ENCODE measurements at places on chromosomes 11 and 22.

- no peak for DNase-seq
Observed at GRCh38 chr22:44489817-44490216, 8.2 kb downstream of the RTL6 start.

DNA sequence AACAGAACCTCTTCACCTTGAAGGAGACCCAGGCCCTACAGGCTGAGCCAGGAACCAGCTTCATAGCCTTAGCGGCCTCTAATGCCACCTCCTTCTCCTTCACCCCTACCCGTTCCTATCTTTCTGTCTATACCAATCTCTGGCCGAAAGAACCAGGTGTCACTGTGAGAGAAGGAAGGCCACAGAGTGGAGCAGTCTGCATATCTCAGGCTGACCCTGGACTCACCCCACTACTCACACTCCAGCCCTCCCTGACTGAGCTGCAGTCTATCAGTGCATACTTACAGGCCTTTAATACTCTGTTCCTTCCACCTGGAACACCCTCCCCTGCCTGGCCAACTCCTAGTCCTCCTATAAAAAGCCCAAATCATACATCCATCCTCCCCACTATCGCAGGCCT is 32.7 kb downstream of the ARAP1 start:
- DNase-seq, result no peak

- DNase-seq, result peak; percentile 71
Observed at GRCh38 chr11:36564376-36565030, 3.3 kb upstream of the RAG1 start.

- no peak for DNase-seq
Observed at GRCh38 chr11:119803139-119803538, 74.1 kb upstream of the NECTIN1 start.

DNA sequence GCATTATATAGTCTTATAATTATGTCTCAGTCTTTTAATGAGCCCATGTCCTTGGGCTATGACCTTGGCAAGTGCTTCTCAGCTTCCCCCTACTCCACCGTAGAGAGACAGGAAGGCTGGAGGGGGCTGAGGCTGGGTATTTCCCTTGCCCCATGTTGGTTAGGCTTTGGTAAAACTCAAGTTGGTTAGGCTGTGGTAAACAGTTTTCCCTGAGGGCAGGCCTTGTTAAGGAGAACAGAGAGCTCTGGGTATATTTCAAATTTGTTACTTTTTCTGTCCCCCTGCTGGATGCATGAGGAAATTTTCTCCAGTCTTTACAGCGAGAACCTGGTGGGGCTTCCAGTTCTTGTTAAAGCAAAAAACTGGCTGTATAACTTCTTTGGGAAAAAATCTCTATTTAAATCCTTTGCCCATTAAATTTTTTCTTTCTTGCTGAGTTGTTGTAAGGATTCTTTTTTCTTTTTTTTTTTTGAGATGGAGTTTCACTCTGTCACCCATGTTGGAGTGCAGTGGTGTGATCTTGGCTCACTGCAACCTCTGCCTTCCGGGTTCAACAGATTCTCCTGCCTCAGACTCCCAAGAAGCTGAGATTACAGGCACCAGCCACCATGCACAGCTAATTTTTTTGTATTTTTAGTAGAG is 12.2 kb upstream of the DCHS1 start:
- DNase-seq, result peak; percentile 43

- DNase-seq, result peak; percentile 48
Observed at GRCh38 chr22:36486619-36487384, 5.4 kb upstream of the TXN2 start.

DNA sequence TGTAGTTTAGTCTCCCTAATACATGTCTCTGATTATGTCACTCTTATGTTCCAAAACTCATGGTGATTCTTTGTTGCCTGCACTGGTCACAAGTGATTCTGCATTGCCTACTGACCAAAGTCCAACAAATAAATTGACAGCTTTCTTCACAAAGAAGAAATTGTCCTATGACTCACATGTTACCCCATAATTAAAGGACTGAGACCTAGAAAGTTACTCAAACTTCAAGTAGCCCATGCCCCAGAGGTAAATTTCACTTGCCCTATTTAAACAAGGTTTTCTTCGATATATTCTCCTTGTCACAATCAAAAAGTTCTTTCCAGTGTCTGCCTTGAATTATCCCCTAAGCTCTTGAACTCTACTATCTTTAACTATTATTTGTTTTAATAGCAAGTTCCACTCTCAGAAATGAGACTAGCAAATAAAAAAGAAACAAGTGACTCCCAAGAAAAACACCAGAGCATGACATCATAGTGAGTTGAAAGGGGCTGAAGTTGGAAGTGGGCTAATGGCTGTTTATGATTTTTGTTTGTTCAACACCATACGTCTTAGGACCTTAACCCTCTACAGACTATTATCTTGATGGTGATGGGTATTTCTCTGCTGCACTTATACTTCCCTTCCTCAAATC is 94.5 kb upstream of the BLID start:
- peak; percentile 60 for DNase-seq

- DNase-seq, result peak; percentile 79
Observed at GRCh38 chr11:61273178-61274078, 21.7 kb downstream of the VWCE start.

GRCh38 chr11:40037005-40037404 is 1422.4 kb downstream of the LRRC4C start:
- DNase-seq, result no peak

- DNase-seq, result no peak
Observed at GRCh38 chr11:103903621-103904323, 132.7 kb upstream of the DDI1 start.

DNA sequence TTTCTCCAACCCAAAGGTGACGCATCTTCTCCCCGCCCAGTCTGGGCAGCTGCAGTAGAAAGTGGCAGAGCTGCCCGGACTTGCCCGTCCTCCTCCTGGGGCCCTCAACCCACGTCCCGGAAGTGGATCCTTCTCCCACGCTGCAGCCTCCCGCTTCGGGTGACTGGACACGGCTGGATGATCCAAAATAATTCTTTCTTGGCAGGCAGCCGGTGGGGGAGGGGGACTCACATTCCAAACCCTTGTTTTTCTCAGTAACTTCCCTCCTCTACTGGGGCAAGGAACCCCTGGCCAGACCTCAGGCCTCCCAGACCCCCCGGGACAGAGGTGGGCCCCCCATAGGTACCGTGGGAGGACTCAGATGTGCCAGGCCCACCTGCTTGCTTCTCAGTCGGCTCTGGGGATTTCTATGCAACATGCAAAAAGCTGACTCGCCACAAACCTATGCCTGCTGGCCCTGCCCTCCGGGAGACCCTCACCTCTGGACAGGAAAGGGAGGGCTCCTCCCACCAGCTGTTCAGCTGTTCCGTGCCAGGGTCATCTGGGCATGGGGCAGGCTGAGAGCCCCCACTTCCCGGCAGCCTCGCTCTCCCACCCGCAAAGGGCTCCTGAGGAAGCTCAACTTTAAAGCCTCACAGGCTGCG is 1.4 kb downstream of the PLXNB2 start:
- DNase-seq, result peak; percentile 98

- no peak for DNase-seq
Observed at GRCh38 chr11:95517453-95517852, 272.1 kb downstream of the FAM76B start.

GRCh38 chr22:39434243-39434653 is 22.6 kb upstream of the MGAT3 start:
- no peak for DNase-seq

DNA sequence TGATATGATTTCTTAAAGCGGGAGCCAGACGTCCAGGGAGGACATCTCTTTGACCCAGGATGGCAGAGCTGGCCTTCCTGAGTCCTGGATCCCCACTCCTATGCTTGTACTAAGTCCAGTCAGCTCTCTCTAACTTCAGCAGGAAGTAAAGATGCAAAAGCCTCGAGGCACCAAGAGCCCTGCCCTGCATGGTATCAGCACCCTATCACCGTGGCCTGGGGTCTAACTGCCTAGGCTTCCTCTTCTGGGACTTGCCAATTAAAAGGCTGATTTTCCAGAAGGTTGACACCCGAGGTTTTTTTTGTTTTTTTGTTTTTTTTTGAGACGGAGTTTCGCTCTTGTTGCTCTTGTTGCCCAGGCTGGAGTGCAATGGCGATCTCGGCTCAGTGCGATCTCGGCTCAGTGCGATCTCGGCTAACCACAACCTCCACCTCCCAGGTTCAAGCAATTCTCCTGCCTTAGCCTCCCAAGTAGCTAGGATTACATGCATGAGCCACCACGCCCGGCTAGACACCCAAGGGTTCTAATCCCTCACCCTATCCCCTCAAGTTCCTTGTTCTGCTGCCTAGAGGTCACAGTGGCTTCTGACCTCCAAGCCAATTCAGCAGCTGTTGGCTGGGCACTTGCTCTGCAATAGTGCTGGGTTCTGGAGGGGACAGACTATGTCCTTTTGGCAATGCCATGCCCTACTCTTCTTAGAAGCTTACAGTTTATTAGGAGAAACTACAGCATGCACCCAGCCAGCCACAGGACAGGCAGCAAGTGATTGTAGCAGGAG is 50.6 kb upstream of the FTH1 start:
- DNase-seq, result no peak

GRCh38 chr11:67272327-67273259 is 6.3 kb downstream of the GRK2 start:
- no peak for DNase-seq

DNA sequence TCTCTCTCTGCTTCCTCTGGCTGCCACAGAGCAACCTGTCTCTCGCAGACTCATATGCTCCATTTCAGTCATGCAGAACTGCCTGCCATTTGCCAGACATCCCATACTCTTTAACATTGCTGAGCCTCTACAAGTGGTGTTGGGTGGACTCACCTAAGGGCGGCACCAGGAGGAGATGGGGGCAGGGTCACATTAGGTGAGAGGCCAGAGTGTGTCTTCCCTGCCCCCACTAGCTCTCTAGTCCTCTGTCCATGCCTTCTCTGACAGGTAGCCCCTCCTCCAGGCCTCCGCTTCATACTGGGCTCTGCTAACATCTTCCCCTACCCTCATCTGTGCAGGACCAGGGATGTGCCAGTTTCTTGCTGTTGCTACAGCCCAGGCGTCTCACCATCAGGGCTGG is 366.3 kb downstream of the TENM4 start:
- DNase-seq, result no peak

- no peak for DNase-seq
Observed at GRCh38 chr11:124938970-124939369, 3.1 kb upstream of the HEPACAM start.

DNA sequence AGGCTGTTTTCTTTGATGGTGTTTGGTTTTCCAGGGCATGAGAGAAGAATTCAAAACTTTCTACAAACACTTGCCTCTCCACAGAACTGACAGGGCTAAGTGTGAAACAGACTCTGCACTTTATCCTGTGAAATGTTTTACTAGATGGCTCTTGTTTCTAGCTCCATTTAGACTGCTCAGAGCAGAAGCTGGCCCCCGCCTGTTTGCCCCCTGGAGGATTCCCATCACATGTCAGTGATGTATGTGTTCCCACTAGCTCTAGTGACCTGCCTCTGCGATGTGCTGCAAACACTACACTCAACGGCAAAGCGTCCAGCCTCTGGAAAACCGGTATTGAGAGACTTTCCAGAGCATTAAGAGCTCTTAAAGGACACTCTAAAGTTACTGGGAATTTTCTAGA is 41.4 kb upstream of the PCF11 start:
- no peak for DNase-seq

GRCh38 chr22:46105494-46106278 is 44.6 kb upstream of the PPARA start:
- peak; percentile 89 for DNase-seq

- DNase-seq, result peak; percentile 14
Observed at GRCh38 chr11:47688111-47688510, 27.1 kb downstream of the AGBL2 start.

DNA sequence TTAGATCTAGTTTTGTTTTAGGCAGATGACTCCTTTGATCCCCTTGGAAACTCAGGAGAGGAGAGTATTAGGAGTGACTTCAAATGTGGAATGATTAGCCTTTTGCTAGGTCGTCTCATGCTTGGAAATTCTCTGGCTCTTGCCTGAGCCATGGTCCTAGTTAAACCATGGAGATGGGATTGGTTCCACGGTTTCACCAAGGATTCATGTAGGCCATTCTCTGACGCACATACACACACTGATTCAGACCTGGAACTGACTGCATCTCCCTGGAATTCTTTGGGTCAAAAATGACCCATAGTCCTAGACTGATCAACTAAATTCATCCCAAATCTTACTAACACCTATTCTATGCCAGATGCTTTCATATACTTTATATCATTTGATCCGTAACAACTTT is 56.5 kb downstream of the POLD3 start:
- no peak for DNase-seq

- DNase-seq, result no peak
Observed at GRCh38 chr11:36389811-36390210, 93.7 kb downstream of the PRR5L start.

- no peak for DNase-seq
Observed at GRCh38 chr11:122175306-122175705, 59.3 kb upstream of the BLID start.

DNA sequence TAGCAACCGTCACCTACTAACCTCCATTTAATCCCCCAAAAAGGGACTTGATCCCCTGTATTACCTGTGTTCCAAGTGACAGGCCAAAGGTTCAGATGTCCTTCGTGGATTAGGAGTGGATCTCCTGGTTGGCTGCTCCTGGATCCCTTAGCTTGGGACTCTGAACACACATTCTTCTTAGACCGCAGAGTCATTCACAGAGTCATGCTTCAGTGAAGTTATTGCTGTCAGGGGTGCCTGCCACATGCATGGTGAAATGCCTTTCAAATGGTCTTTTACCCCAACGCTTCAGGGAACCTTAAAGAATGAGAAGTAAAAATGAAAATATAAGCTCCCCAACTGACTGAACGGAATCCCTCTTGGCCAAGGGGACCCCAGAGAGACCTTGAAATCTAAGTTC is 49.1 kb downstream of the ADAMTS8 start:
- no peak for DNase-seq

DNA sequence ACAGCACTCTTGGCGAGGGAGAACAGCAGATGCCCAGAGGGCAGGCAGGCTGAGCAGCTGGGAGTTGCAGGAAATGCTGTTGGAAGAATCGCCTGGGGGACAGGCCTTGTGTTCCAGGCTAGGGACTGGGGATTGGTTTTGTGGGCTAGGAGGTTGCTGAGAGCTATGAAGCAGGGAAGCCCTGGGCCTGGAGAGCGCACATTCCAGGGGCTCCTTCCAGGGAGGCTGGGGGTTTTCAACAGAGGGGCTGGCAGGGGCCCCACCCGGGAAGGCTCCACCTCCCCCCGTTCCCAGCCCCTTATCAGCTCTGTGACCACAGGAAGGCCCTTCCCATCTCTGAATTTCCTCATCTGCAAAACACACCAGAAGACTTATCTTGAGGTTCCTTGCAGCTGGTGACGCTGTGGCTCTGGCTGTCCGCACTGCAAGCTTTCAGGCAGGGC is 21.7 kb downstream of the WNT11 start:
- no peak for DNase-seq

GRCh38 chr11:79044201-79044600 is 396.6 kb downstream of the TENM4 start:
- no peak for DNase-seq

All from MCF 10A (cell line).